ENCODE measurements at places on chromosomes 2 and 18.

DNA sequence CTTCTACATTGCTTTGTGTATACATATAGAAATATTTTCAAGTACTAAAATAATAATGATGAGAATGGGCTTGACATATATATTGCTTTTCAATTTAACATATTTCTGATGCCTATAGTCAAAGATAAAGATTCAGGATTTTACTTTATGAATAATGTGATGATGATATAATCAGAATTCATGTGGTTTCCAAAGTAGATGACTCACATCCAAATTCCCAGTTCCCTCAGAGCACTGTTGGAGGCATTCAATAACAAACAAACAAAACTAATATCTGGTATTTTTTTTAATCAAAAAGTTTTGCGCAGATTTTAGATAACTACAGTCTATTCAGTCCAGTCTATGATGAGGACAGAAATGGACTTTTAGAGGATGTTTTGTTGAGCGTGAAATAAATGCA, 2094.5 kb upstream of the CELF4 start:
- DNase-seq = no peak

DNA sequence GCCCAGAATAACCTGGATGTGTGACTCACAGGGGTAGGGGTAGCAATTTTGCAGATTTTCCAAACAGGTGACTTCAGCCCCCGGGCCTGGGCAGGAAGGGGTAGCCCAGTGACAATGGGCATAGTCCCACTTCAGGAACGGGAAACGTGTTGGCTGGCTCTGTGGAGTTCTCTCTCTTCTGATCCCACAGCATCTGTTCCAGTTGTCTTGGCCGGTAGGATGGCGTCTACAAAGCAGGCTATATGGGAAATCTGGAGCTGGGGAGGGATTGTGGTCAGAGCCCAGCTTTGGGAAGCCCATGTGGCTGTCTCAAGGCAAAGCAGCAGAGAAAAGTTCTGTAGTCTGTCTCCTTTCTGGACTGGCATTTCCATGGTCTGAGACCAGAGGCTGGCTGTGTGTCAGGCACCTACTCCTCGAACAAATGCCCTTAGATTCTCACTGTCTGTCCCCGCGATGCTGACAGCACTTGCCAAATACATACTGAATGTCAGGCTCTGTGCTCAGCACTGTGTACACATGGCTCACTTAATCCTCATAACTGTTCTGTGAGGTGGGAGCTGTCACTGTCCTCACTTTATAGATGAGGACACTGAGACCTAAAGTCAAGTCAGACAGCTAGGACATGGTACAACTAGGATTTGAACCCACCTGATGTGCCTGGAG, 17.9 kb upstream of the TMEM214 start:
- DNase-seq = no peak

GRCh38 chr2:202494300-202495229, 118.4 kb downstream of the BMPR2 start:
- no peak for DNase-seq

- DNase-seq = no peak
Observed at GRCh38 chr18:66159451-66159850, 408.6 kb downstream of the CDH7 start.

- DNase-seq = no peak
Observed at GRCh38 chr2:38375696-38376345, 1.3 kb downstream of the ATL2 start.

- no peak for DNase-seq
Observed at GRCh38 chr18:65876310-65876709, 125.5 kb downstream of the CDH7 start.

GRCh38 chr2:126244937-126245336, 411.0 kb upstream of the GYPC start:
- DNase-seq = peak; percentile 81

- DNase-seq = no peak
Observed at GRCh38 chr2:8212239-8212638, 469.6 kb upstream of the ID2 start.

DNA sequence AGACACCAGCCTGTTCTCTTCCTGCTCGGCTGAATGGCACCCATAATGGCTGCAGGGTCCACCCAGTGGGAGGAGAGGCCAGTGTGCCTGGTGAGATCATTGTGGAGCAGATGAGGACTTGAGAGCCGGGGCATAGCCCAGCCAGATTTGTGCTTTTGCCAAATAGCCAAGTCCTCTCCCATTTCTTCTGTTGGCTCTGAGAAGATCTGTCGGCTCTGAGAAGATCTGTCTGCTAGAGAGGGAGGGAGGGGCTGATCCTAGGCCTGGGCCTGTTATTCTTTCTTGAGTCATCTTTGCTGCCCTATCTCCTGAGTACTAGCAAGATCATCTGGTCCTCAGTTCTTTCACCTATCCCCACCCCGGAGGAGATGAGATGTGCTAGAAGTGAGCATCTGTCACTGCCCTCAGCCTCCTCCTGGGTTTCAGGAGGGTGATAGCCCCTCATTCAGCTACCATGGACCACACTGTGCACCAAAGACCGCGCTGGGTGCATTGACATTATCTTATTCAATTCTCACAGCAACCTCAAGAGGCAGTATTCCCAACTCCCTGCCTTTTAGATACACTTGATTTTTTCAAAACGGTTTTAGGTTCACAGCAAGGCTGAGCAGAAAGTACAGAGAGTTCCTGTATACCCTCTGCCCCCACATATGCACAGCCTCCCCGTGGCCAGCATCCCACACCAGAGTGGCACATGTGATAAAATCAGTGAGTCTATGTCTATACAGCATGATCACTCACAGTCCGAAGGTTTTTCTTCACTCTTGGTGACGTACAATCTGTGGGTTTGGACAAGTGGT, 98.6 kb downstream of the CAPN13 start:
- peak; percentile 34 for DNase-seq

- peak; percentile 88 for DNase-seq
Observed at GRCh38 chr2:128232965-128233789, 85.5 kb downstream of the HS6ST1 start.
